Effector CD8-positive, alpha-beta T cell (primary cell): ENCODE measurements at places on chromosomes 7 and 10.
A peak's percentile ranks its signal among the peaks of the same experiment; 100 is the strongest.

GRCh38 chr7:112940314-112940732 lies 146.3 kb downstream of the GPR85 start:
- no peak for DNase-seq

- no peak for DNase-seq
Measured at GRCh38 chr10:80211786-80212185, 6.4 kb upstream of the ANXA11 start.

GRCh38 chr7:90236721-90237289 lies 8.2 kb upstream of the CFAP69 start:
- no peak for DNase-seq

DNA sequence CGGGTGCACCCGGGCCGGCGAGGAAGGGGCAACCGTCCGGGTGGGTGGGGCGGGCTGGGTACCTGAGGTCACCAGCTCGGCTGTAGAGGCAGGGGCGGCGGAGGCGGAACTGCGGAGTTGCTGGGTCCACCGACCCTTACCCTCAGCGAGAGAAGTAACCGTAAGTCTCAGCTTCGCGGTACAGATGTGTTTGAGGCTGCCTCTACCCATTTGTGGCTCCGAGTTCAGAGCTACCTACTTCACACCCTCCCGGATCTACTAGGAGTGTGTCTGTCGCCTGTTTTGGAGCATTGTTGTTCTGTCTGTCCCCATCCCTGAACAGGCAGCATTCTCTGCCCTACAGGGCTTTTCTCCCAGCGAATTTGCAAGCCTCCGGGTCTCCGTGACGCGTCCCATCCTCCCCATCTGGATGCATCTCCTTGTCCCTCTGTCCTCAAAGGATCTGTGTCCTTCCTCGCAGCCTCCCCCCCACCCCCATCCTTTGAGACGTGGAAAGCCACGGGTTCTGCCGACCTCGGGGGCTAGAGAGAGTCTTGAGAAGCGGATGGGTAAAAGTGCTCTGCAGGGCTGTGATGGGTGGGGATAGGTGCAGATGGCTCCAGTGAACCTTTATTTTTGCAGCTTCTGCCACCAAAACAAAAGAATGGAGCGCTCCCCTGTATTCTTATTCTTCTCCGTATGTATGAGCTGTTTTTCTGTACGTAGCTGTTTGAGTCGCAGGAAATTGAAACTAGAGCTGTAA lies 757 bp downstream of the ANKIB1 start:
- DNase-seq: peak; percentile 36

- DNase-seq: no peak
Measured at GRCh38 chr7:92955081-92955480, 118.7 kb upstream of the CDK6 start.

DNA sequence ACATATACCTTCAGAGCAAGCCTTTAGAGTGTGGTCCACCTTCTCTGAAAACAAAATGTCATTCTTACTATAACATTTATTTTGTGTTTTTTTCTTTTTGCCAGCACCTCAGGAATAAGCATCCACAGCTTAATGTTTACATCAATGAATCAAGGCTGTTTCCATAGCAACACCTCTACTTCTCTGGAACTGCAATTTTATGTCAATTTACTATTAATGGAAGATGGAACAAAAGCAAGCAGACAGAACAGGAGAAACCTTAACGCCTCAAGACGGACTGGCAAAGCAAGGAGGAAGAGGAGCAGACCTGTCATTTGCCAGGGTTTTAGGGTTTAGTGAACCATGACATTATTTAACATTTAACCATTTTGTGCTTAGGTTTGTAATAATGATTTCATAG lies 63.1 kb downstream of the PRR15 start:
- no peak for DNase-seq

DNA sequence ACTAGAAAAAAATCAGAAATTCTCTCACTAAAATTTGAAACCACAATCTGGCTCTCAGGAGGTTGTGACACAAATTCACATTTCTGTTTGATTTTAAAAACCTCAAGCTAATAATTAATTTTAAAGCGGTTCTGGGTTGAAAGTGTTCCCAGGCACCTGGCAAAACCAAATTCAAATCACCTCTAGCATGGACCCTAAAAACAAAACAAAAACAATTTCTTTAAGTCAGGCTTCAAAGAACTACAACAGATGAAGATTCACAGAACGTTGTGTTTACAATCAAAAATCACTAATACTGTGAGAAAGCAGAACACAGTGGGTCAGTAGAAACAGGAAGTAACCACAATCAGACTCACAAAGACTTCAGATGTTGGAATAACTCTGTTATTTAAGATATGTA lies 7.2 kb upstream of the RELN start:
- no peak for DNase-seq

DNA sequence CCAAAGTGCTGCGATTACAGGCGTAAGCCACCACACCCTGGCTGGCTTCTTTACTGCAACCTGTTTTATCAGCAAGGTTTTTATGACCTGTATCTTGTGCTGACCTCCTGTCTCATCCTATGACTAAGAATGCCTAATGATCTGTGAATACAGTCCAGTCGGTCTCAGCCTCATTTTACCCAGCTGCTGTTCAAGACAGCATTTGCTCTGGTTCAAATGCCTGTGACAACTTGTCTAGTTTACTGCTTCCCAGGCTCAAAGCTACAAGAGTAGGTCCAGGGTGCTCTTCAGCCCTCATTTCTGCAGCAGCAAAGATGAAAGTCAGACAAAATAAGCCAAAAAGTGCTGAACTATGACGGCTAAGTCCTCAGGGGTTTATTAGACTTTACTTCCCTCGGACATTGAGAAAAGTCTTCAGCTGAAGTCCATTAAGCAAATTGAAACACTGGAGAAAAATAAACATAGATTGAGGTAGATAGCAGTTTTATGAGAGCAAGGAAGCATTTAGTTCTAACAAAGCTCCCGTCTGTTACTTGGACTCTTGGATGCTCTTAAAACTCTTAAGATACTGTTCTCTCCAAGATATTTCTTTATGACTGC lies 12.5 kb upstream of the LYZL1 start:
- no peak for DNase-seq

- no peak for DNase-seq
Measured at GRCh38 chr10:3411044-3411443, 238.5 kb upstream of the PITRM1 start.

- DNase-seq: no peak
Measured at GRCh38 chr10:12780634-12781601, 220.6 kb downstream of the CCDC3 start.

GRCh38 chr10:15781381-15781960 lies 61.7 kb upstream of the ITGA8 start:
- no peak for DNase-seq

- no peak for DNase-seq
Measured at GRCh38 chr10:116840389-116841075, 8.8 kb upstream of the ENO4 start.

- DNase-seq: no peak
Measured at GRCh38 chr10:99648717-99649116, 10.6 kb upstream of the ENTPD7 start.

DNA sequence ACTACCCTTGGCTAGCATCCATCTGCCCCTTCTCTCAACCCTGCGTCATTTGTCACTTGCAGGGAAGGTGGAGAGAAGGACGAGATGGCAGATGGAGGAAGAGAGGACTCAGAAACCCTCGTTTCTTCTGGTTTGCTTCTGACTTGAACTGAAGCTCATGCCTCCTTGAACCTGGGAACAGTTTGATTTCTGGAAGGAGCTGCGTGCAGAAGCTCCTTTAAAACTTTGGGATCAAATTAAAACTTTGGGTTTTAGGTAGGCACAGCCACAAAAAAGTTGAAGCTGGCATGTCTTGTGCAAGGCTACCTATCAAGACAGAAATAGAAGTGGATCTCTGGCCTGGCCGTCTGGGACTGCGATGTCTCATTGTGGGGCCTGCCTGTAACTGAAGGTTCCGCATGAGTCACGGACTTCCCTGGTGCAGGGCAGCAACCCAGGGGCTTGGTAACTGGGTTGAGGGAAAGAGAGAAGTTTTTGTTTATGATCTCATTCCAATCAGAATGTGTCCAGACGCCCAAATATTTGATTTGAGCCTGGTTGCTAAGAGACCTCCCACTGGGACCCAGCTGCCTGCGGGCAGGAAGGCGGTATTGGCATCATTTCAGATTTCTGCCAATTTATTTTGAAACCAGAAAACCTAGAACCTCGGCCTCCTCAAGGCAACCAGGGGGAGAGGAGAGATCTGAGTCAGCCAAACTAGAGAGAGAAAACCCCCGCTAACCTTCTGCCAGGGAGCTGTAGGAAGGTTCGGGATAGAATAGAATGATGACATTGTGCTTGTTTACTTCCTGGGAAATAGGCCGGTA lies 15.8 kb upstream of the CAMK1D start:
- no peak for DNase-seq

GRCh38 chr7:33425929-33426678 lies 296.7 kb downstream of the BBS9 start:
- DNase-seq: no peak

- peak; percentile 30 for DNase-seq
Measured at GRCh38 chr10:26486990-26487850, 49.1 kb downstream of the APBB1IP start.

DNA sequence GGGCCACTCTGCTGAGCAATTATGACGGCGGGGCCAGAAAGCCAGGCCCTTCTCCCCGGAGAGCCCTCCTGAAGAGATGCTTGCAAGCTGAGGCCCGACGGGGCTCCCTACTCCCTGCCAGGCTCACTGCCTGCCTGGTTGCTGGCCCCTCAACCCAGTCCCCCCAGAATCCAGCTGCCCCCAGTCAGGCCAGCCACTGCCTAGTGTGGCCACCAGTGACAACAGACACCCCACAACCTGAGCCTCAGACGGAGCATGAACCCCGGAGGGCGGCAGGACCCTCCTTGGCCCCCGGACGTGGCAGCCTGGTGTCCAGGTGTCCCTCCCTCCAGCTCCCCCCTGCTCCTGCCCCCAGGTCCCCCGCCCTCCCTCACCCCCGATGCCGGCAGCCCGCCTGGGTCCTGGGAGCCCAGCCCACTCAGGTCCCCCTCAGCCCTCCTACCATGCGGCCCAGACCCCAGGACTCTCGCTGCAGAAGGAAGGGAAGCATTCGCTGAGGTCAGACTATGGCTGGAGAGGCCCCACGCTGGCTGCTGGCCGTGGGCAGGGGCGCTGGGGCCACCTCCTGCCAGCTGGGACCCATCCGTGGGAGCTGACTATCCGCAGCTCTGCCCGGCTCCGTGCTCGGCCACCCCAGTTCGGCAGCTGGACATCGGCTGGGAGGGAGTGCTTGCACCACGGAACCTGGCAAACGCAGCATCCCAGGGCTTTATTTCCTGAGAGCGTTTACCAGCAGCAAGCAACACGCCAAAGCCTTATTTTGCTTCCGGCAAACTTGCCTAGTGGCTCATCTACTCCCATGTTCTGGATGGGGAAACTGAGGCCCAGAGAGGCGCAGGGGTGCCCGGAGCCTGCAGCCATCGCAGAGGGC lies 89.8 kb downstream of the UNCX start:
- DNase-seq: no peak

DNA sequence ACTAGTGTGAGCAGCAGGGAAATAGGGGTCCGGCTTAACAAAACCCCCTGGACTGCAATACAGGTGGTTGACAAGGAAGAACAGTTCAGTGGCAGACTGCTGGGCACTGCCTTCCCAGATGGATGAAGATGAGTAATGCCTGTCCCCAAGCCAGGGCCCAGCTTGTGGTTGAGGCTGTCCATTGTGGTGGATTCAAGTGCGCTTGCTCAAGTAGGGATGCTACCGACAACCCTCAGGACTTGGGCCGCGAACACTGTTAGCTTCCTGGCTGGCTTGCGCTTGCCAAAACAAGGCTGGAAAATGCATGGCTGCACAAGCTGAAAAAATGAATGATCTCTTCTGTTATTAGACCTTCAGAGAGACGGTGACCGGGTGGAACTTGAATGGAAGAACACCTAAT lies 116.1 kb upstream of the ACBD5 start:
- no peak for DNase-seq

- no peak for DNase-seq
Measured at GRCh38 chr7:132226046-132226956, 350.0 kb downstream of the PLXNA4 start.

GRCh38 chr10:15123749-15124184 lies 26.6 kb downstream of the RPP38 start:
- no peak for DNase-seq

DNA sequence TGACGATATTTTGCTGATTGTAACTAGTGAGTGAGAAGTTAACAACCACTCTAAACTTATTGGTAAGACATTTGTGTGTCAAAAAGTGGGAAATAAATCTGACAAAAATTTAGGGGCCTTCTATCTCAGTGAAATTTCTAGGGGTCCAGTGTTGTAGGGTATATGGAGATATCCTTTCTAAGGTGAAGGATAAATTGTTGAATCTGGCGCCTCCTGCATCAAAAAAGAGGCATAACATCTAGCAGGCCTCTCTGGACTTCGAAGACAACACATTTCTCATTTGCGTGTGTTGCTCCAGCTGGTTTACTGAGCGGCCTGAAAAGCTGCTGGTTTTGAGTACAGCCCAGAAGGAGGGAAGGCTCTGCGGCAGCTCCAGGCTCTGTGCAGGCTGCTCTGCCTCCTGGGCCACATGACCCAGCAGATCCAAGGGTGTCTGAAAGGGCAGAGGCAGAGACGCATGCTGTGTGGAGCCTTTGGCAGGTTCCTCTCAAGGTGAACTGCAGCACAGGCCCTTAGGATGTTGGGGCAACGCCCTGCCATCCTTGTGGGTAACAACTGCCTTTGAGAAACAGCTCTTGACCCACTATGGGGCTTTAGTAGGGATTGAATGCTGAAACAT lies 72.4 kb downstream of the LMBR1 start:
- no peak for DNase-seq

DNA sequence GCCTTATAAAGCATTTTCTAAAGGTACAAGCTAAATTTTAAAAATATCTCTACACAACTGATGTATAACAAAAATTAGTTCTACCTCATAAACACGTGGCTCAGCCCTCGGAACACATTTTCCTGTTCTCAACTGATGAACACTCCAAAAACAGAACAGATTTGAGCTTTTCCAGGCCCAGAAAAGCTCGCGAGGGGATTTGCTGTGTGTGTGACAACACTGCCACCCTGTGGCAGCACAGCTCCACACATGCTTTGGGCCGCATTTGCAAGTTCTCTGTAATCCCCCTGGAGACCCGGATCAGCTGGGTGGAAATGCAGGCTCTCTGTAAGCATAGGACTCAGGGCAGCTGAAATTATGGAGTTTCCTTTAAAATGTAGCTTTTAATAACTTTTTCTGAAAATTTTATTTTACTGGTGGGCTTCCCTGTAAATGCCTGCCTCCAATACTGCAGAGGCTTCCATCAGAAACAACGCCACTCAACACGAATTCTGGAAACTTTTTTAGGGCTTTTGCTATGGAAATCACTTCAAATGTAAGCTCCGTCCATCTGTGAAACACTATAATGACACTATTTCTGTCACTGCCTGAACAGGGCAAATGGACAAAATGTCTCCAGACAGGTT lies 155.5 kb downstream of the COBL start:
- peak; percentile 20 for DNase-seq

DNA sequence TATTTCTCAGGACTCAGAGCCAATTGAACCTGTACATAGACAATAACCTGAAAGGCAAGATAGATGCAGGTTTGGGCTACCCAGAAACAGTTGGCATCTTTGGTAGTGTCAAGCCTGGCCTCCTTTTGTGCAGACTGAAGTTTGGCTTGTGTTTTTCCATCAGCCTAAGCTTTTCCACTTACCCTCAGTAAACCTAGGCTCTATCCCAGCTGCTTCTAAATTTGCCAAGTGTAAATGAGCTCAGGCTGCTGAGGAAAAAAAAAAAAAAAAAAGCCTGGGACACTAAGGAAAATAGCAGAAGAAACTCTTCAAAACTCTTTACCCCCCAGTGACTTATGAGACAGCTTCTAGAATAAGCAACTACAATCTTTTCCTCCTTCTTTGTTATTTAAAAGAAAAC lies 316.3 kb upstream of the SORCS1 start:
- no peak for DNase-seq
